ENCODE measurements at places on chromosomes 12 and 14.

DNA sequence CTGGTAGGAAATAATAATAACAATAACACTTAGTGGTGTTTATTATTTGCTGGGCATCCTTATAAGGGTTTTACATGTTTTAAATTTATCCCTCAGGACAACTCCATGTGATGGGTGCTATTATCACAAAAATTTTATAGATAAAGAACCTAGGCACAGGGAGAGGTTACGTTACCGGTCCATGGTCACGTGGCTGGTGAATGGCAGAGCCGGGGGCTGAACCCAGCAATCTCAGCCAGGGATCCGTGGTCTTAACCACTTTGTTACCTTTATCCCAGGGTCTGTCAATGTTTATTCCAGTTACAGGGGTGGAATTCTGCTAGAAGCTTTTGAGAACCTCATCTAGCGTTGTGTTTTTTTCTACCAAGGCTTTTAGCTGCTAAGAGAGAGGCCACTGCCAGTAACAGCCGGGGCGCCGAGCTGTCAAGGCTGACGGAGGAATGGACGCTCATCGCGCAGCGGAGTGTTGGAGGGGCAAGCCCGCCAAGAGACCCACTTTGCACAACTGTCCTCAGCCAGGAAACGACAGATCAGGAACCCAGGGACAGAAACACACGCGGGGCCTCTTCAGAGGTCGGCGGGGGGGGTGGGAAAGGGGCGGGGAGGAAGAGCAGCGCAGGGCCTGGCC is 418 bp downstream of the AMN1 start:
- peak; percentile 35 for DNase-seq

DNA sequence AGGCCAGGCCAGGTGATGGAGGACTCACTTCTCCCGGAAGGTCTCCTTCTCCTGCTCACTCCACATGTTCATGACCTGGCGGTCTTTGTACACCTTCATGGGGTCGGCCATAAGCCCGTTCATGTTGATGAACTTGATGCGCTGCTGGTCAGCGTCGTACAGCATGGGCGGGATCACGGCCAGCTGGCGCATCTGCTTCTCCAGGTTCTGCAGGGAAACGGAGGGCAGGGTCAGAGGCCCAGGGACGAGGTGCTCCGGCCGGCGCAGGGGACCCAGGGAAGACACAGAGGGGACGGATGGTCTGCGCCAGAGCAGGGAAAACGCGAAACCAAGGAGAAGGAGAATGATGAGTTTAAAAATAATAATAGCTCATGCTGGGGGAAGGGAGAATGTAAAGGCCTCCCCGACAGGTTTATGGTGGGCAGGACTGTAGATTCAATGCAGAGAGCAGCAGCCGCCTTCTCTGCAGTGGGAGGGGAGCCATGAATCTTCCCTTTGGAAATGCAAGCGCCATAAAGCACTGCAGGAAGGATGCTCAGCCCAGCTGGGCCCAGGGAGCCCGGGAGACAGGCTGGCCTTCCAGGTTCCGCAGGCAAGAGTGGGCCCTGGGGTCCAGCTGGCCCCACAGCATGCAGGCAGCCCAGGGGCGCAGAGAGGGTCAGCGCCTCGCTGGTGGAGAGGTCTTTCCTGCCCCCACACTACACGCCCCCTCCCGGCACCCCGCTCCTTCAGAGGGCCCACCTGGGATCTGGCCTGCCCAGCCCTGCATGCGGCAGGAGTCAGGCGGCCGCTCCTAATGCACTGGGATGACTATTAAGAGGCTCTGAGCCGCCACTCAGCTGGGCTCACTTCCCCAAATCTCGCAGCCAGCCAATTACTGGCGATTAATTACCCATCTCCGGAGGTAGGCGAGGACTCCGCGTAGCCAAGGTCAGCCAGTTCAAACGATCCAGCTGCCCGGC is 132.0 kb downstream of the RFLNA start:
- no peak for DNase-seq

DNA sequence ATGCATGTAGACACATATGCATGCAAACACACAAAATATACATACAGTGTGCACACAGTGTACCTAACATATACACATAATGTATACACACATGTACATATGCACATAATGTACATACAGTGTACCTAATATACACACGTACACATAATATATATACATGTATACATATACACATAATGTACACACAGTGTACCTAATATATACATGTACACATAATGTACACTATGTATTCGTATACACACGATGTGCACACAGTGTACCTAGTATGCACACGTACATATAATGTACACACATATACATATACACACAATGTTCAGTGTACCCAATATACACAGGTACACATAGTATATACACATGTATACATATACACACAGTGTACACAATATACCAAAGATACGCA is 70.0 kb downstream of the DNAH10 start:
- no peak for DNase-seq

DNA sequence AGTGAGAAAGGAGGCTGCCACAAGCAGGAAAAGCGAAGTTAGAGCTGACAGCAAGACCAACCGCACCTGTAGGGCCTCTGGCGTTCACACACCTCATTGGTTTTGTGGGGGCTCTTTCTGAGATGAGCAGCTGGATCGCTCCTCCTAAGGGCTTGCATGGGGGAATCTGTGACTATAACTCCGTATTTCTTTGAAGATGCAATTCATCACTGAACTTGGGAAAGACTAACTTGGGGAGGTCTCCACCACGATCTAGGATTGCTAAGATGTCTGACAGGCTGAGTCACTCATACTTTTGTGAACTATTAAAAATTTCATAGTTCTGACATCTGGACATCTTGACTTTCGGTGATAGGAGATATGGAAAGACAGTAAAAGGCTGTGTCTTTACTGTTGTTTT is 173.6 kb downstream of the ETV6 start:
- DNase-seq, result no peak

DNA sequence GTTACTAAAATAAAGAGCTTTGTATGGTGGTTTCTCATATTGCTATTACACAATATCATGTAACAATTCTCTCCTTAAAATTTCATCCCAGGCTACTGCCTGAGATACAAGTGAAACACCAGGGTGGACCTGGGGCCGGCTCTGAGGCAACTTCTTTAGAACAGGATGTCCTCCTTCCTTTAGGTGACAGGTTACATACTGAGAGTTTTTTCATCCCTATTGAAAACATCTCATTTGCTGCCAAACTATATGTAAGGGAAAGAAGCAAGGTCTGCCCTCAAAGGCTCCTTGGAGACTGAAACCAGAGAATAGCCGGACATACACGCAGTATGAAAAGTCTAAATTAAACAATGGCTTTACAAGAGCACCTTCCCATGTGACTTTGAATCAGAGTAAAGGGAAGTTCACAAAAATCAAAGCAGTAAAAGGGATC is 139.9 kb downstream of the DUSP6 start:
- DNase-seq, result no peak

DNA sequence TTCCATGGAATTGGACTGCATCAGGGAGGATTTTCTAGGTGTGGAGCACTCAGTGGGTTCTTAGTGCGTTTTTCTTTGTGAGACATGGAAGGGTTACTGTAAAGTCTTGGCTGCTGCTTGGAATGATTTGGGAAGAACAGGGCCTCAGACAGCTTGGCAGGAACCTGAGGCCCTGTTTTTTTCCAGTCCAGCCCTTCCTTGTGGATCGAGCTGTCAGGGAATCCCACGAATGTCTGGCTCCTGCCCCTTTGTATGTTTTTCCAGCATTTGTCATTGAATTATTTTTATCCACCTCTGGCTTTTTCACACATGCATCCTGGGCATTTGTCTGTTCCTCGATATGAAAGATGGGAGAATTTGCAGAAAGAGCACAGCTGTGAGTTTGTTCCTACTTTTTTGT is 158.5 kb downstream of the TGFB3 start:
- no peak for DNase-seq

- DNase-seq, result peak; percentile 35
These were observed 13.7 kb upstream of the TCTN1 start for GRCh38 chr12:110600254-110600653.

GRCh38 chr12:43742106-43742505 is 16.5 kb downstream of the PUS7L start:
- no peak for DNase-seq

GRCh38 chr12:88579601-88580050 is 645 bp downstream of the KITLG start:
- peak; percentile 34 for DNase-seq

DNA sequence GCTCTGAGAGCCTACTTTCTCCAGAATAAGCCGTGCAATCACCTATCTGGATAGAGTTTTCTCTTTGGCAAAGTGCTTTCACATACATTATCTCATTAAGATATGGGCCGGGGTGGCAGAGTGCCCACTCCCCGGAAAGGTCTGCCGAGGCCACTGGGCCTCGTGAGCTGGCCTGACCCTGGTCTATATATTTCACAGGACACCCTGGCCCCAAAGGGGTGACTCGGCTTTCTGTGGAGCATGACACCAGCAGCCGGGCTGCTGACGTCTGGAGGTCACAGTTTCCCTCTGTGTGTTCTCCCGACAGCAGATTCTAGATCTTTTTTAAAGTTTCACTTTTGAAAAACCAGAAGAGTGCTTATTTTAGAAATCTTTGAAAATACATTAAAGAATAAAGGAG is 27.9 kb upstream of the ATP2A2 start:
- no peak for DNase-seq

DNA sequence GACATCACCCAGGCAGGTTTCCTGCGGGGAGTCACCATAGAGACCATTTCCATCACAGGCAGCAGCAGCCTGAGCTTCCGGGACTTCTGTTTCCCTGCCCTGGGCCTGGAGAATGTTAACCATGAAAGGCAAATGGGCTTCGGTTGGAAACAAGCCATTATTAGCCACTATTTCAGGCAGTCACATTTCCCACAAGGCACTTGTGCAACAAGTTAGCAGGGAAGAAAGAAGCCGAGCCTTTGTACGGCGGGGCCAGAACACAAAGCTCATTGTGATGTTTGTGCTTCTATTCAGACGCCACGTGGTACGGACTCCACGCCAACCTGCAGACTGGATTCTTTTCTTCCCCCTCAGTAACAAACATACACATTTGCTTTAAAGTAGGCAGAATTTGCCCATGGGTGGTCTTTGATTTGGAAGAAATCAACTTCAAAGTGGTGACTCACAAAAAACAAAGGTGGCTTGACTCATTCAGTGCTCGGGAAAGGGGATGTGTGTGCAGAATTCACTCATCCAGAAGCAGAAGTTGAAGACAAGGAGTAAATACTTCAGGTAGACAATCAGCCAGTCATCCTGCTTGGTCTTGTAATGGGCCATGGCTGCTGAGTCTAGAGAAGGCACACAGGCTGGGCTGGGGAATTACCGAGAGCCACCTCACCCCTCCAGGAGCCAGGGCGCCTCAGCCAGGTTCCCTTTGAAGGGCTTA is 154.2 kb upstream of the PRMT8 start:
- no peak for DNase-seq

GRCh38 chr14:97625477-97625876 is 828.3 kb downstream of the VRK1 start:
- no peak for DNase-seq

GRCh38 chr14:103390605-103391004 is 5.4 kb downstream of the MARK3 start:
- no peak for DNase-seq

DNA sequence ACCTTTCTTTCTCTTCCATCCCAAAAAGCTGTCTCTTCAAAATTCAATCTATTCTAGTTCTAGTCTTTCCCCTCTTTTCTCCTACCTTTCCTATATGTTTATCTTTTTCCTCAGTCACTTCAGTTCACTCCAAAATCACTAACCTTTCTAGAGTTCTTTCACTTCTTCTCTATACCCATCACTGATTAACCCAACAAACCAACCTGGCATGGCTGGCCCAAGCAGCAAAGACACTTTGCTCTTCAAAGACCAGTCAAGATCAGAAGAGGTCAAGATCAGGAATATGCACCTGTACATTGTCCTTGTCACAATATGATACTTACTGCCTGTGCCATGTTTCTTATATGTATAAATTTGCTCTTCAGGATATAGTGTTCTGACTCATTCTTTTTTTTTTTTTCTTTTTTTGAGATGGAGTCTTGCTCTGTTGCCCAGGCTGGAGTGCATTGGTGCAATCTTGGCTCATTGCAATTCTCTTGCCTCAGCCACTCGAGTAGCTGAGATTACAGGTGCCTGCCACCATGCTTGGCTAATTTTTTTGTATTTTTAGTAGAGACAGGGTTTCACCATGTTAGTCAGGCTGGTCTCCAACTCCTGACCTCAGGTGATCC is 112.9 kb downstream of the C12orf42 start:
- DNase-seq, result no peak

DNA sequence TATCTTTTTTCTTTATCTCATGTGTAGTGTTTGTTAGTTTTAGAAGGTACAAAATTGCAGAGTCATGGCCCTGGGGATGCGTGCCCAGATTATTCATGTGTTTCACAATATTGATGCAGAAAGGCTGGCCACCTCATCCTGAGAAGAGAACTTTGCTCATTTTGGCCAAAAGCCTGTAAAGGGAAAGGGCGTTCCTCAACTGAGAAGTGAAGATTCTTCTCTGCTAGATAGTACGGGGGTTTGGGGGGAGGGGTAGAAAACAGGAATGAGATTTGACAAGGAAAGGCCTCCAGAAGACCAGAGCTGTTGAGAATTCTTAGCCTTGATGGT is 1.7 kb downstream of the MGST1 start:
- DNase-seq, result peak; percentile 33

GRCh38 chr12:4307593-4308333 is 13.2 kb upstream of the TIGAR start:
- DNase-seq, result peak; percentile 55

DNA sequence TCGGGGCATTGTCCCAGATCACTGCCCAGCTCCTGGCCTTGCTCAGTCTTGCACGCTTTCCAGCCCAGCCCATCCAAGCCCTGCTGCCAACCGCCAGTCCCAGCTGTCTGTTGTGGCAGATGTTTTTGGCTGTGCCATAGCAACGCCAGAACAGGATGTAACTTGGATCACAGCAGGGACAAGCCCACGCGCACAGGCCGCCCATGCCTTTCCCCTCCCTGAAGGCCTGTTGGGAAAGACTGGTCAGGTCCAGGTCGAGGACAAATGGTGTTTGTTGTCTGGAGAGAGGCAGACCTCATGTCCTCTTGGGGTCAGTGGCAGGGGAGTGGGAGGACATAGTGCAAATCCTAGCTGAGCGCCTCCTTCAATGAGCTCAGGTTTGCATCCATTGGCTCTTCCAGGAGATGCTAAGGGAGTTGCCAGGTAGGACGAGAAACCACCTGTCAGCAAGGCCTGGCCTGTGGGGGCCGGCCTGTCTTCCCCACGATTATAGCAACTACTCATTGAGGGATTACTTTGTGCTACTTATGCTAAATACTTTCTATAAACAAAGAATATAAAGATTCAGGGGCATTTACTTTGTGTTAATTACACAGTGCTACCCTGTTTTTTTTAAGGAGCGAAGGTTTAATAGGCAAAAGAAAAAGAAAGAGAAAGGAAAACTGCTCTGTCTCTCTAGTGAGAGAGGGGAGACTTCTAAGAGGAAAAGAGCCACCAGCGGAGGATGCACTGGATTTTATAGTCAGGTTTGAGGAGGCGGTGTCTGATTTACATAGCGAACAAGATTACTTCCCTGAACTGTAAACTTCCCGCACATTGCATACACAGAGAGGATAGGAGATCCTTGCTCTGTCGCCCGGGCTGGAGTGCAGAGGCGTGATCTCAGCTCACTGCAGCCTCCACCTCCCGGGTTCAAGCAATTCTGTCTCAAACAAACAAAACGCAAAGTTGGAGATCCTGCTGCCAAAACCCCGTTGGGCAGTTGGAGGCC is 42.8 kb upstream of the CORO1C start:
- DNase-seq, result no peak

GRCh38 chr14:104360501-104360900 is 219.1 kb upstream of the C14orf180 start:
- DNase-seq, result no peak

- DNase-seq, result no peak
These were observed 84.4 kb downstream of the ARF6 start for GRCh38 chr14:49977126-49977841.

GRCh38 chr14:22602862-22603261 is 4.8 kb downstream of the ABHD4 start:
- no peak for DNase-seq

- DNase-seq, result no peak
These were observed 178.3 kb downstream of the NUAK1 start for GRCh38 chr12:105960319-105961083.
